NCI-H187 (cell line): ENCODE measurements at places on chromosomes 6 and 20.

DNA sequence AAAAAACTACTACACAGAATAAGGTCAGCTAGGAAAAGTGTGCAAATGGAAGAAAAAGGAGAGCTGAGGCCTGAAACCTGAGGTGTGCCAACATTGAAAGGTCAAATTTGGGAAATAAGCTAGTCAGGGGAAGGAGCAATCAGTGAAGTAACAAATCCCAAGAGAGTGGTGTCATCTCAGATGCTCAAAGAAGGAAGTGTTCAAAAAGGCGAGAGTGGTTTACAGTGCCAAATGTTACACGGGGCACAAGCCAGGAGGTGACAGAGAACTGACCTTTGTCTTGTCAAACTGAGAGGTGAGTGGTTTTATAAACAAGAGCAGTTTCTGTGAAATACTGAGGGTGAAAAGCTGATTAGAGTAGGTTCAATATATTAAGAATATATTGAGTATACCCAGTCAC lies 83.0 kb upstream of the TCF21 start:
- no peak for DNase-seq

DNA sequence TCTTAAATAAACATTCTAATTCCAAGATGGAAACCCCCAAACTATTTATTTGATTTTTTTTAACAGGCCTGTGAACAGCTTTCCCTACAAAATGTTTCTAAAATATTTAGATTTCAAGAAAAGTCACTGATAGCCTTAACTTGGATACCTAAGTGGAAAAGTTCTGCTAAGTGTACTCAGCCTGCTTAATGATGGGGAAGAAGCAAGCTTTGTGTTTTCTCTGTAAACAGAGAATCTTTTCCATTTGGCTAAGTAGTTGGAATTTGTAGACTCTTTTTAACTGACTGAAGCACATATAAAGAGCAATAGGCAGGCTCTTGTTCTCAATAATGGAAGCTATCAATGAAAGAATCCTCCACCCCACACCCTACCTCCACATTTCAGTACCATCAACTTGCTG lies 108.2 kb downstream of the KIF6 start:
- DNase-seq: no peak

GRCh38 chr6:40573221-40573620 lies 13.9 kb downstream of the LRFN2 start:
- DNase-seq: no peak

- DNase-seq: no peak
These were observed 195.0 kb downstream of the THBS2 start for GRCh38 chr6:169058634-169059033.

- no peak for DNase-seq
These were observed 27.4 kb upstream of the BMP5 start for GRCh38 chr6:55902796-55903195.

DNA sequence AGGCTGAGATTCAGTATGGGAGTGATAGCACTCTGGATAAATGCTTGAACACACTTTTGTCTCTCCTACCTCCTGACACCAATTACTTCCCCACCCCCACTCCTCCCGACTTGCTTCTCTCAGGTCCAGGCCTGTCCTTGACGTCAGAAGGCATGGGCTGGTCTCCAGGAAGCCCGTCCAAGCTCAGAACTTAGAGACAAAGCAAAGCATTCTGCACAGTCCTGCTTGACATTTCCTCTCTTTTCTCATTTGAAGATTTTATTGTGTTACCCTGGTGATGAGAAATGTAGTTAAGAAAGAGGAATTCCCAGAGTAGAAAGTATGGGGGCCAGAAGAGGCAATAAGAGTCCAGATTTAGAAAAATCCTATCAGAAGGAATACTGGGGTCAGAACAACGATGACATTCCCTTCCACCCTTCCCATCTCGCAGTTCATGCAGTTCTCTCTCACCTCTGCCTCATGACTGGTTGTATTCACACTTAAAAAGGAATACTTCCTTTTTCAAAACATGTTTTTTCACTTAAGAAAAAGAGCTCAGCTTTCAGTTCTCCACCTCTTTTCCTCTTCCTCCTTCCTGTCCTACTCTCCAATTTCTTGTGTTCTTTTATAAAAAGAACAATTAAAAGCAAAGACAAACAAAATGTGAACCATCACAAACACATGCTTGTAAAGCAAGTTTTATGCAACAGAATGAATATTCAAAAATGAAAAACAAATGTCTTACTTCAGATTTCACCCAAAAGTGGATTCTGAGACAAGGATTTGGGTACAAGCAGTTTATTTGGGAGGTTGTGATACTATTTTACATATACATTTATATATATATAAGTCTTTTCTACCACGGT lies 18.5 kb upstream of the FAM184A start:
- no peak for DNase-seq

DNA sequence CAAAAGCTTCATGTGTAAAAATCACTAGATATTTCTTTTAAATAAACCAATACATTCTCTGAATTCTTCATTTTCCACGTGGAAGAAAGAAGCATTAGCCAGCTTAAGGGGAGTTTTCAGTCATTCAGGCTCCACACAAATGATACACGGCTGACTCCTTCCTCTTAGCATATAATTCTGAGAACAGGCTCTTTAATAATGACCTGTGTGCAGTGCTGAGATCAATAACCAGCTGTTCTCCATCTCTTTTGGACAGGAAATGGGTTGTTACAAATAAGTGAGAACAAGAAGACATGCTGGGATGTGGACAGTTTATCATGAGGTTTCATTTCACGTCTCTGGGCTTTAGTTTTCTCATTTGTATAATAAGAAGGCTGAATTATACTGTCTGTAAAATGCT lies 146.9 kb upstream of the C6orf118 start:
- no peak for DNase-seq

DNA sequence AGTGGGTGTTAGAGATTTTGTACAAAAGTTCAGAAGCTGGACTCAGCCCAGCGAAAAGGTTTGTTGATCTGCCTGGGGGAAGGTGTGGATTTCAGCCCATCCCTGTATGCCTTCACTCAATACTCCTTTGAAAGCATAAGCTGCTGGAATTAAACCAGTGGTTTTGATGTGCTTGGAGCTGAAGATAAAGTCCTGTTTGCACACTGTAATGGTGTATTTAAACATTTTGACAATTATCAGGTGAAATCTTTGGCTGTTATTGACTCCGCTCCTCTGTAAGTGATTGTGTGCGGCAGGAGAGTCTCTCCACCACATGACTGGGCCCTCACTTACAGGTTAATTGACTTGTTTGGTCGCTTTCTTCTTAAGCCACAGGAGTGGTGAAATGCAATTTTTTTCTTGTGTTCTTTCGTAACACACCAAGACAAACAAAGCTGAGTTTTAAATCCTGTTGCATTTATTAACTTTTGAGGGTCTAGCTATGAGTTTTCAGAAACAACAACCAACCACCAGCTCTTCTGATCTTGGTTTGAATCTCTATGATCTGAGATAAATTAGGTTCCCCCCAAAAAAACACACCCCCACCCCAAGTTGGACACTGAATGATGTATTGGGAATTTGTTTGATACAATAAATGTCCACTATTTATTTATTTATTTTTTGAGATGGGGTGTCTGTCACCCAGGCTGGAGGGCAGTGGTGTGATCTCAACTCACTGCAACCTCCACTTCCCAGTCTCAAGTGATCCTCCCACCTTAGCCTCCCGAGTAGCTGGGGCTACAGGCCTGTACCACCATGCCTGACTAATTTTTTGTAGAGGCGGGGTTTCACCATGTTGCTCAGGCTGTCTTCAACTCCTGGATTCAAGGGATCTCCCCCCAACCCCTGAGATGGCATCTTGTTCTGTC lies 46.3 kb upstream of the NCOA3 start:
- no peak for DNase-seq

DNA sequence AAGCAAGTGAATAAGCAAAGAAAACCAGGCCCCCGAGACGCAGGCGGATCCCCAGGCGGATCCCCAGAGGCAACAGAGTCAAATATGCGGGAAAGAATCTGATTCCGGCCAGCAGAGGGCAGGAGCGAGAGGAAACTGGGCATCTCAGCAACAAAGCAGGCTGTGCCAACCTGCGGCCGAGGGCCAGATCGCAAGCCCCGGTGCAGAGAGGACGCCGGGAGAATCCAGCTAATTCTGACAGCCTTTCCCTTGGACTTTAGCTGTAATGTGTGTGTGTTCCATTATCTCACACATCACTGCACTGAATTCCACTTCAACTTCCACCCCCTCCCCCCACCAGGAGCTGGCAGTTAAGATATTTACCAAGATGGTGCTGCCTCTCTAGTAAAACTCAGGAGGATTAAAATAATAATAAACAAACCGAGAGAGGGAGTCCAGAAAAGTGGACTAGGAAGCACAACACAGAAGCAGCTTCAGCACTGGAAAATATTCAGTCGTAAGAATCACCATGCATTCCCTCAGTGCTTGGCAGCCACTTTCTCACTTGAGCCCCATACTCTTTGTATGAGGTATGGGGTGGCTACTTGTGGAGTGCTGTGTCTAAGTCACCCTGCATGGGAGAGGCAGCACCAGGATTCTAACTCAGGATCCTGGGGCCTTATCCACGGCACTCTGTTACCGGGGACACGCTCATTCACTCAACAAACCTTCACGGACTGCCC lies 66.2 kb upstream of the SNX9 start:
- peak; percentile 67 for DNase-seq

DNA sequence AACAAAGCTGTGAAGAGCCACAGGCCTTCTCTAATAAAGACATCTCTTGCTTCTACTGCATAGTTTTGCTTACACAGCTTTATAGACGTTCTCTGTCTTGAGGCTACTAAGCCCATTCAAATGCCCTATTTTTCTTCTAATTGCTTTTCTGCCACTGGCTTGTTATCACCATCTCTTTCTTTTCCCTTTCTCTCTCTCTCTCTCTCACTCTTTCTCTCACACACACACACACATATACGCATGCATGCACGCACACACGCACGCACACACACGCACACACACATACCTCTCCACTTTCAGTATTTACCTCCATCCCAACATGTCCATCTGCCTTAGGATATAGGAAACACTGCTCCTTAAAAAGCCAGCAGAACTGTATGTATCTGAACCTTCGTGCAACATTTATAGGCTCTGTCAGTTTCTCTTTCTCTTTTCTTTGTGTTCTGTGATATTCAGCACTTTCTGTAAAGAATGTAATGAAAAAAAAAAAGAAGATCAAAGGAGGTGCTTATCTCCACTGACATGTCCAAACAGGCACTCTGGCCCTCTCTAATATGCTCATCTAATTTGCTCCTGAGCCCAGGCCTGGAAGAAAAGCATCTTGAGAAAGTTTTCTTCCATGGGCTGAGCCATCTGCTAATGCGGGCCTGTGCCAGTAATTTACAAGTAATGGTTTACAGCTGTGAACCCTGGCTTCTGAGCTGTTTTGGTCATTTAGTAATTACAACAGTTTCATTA lies 1046.7 kb upstream of the MAP3K7 start:
- no peak for DNase-seq

- no peak for DNase-seq
These were observed 2.7 kb upstream of the TUBB2A start for GRCh38 chr6:3159805-3160781.

DNA sequence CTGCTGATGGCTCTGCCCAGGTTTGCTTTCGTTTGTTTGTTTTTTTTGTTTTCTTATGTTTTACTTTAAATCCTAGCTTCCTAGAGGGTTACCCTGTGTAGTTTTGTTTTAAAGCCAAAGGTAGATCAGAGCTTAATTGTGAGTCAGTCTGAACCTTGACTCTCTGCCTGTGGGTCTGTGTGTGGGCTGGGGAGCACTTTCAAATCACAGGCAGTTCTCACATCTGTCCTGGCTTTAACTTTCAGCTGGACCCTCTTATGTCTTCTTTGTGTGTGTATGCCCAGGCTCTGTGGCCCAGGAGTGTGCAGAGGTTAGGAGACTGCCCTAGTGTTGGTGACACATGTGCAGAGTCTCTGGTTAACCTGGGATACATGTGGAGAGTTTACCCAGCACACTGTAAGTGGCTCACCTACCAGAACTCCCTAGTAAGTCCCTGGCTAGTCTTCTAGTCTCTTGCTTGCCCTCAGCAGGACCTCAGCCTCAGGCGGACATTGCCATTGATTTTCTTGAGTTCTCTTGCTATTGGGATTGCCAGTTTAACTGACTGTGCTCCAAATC lies 19.0 kb downstream of the HIVEP1 start:
- DNase-seq: no peak

GRCh38 chr6:89284963-89285735 lies 29.9 kb downstream of the GABRR2 start:
- DNase-seq: no peak

DNA sequence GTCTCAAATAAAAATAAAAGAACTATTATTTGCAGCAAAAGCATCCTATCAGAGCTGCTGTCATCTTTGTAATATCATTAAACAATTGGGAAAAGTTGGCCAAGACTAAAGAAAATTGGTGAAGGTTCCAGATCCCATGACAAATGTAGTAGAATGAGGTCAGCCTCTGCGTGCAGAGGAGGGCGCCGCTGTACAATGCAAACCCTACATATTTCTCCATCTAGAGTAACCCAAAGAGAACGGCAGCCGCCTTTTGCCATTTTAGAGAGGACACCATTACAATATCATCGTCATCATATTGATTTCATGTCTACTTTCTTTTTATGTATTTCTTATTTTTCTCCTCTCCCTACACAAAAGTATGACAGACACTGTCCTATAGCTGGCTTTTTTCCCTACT lies 59.5 kb downstream of the ZMYND8 start:
- DNase-seq: no peak

GRCh38 chr6:36570264-36570663 lies 23.0 kb upstream of the STK38 start:
- DNase-seq: no peak

DNA sequence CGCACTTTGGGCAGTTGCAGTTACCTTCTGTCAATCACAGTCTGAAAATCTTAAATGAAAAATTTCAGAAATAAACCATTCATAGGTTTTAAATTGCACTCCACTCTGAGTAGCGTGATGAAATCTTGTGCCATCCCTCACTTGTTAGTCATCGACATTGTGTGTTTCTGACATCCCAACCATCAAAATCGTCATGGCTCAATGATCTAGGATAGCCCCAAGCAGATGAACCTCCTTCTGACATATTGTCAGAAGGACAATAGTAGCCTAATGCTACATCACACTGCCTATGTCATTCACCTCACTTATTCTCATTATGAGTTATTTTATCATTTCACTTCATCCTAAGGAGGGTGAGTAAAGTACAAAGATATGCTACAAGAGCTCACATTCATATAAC lies 284.8 kb downstream of the PTPRK start:
- no peak for DNase-seq

- no peak for DNase-seq
These were observed 280.4 kb downstream of the PTPRK start for GRCh38 chr6:128240024-128240428.

DNA sequence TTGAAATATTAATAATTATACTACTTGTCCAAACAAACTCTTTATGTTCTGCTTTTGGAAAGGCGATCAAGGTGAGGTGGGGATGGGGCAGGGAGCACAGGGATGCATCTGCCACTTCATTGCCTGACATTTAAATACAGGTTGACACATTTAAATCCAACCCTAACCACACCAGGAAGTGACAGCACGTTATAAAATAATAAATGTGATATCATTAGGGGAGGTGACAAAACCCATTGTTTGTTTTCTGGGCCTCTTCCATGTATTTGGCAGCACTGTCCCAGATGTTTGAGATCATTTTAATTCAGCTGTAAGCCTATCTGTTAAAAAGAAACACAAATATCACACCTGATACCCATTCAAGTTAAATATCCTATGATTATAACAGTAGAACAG lies 342.4 kb upstream of the ARID1B start:
- DNase-seq: no peak

- no peak for DNase-seq
These were observed 154.3 kb downstream of the ANKRD60 start for GRCh38 chr20:58073945-58074856.

- no peak for DNase-seq
These were observed 2.4 kb downstream of the NUS1 start for GRCh38 chr6:117677553-117678141.

- no peak for DNase-seq
These were observed 343.8 kb downstream of the SYNE1 start for GRCh38 chr6:152293404-152293803.
